ENCODE measurements at places on chromosomes 4 and X.

DNA sequence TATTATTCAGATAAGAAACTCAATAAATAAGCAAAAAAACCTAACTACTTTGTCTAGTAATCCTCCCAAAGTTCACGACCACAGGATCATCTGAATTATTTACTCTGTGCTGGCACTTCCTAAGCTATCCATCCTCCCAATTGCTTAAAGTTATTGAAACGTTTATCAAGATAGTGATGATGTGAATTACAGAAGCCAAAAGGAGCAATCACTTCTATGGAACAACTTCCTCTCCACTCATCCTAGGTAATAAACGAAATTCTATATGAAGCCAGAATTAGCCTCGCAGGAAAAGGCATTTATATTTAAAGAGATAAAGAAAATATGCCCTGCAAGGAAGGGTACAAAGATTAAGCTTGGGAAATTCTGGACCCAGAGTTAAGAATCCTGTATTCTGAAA lies 475.4 kb downstream of the NLGN4X start:
- no peak for DNase-seq

GRCh38 chrX:16436348-16437188 lies 213.4 kb upstream of the S100G start:
- DNase-seq, result peak; percentile 76

DNA sequence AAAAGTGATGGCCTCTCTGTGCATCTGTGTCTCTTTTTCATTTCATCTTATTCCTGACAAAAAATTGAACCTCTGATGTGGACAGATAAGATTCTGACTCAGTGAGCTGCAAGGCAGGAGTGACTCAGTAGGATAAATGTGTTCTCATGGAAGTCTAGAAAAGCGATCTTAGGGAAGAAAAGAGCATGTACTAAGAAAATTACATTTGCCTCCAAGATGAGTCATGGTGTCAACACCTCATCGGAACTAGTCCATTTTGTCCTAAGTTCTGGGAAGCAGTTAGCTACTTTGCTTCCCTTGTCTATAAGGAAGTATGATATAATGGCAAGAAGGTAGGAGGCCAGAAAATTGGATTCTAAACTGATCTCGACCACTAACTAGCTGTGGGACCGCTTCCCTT lies 83.5 kb upstream of the AFF2 start:
- DNase-seq, result no peak

DNA sequence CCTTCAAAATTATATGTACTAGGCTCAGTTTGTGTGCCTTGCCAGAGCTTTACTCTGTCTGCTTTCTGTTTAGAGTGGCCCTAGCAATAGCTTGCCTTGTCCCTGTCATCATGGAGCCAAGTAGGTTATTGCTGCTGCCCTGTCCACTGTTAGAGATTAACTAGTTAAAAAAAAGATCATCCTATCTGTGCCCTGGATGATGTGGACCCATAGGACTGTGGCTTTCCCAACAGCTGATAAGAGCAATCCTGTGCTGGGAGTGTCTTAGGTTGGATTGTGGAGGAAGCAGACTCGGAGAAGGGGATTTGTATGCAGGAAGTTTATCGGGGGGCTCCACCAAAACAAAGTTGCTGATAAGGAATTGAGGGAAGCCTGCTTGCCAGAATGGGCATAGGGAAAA lies 23.8 kb downstream of the PPP1R2C start:
- no peak for DNase-seq

GRCh38 chrX:123267220-123267619 lies 83.1 kb downstream of the GRIA3 start:
- no peak for DNase-seq

- no peak for DNase-seq
These were observed 53.4 kb downstream of the AFAP1 start for GRCh38 chr4:7886007-7886973.

- DNase-seq, result no peak
These were observed 175.0 kb upstream of the ARHGEF9 start for GRCh38 chrX:63959975-63960374.

DNA sequence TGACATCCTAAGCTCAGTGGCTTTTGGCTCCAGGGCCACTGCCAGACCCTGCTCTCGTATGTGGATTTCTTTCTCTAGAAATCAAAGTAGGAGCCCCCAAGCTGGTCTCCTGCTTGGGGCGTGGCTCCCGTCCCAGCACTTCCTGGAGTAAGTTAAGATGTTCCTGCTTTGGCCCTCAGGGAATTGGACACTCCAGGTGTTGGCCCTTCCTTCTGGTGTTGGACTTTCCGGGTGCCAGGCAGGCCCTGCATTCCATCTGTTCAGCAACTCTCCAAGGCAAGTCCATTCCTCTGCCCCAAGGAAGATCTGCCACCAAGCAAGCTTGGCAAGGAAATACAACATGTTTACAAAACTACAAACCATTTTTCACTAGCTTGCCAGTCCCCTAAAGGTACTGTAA lies 22.1 kb upstream of the GPC4 start:
- DNase-seq, result no peak

GRCh38 chrX:44914532-44915198 lies 41.7 kb downstream of the KDM6A start:
- DNase-seq, result no peak

Data from activated CD4-positive, alpha-beta T cell treated with anti-CD3 and anti-CD28 coated beads, Interleukin-2, amount 50 U/mL, for 48 hours (primary cell).